Stimulated activated naive B cell treated with anti-CD40 and anti-IgM and Interleukin-4, amounts not matched to agents 10 μg/mL and 1 μg/mL and 100 μg/mL, for 72 hours (primary cell): ENCODE measurements at places on chromosomes 13 and 19.

DNA sequence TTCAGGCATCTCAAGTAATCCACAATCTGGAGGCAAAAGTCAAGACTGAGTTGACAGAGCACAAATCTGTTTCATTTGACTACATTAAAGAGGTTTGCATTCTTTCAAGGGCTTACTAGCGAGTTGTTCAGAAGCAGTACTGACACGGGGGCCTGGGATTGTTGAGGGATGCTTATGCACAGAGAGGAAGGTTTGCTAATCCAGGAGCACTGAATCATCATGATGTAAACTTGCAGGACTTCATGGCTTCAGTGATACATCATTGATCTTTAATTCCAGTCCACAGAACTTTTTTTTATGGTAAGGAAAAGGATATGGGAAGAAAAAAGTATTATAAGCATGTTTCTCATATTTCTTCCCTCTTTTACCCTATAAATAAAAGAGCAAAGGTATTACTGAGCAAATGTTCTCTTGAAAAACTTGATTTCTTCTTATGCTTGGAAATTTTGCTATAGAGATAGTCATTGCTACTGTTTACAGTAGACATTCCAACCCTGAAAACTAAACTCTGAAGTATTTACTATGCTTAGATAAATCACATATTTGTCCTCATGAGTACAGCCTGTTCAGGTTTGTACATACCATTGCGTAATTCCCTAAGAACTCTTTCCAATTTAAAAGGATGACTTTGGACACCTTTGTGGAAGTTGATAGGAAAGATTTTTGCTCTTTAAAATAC is 65.8 kb upstream of the KPNA3 start:
- DNase-seq, result no peak

DNA sequence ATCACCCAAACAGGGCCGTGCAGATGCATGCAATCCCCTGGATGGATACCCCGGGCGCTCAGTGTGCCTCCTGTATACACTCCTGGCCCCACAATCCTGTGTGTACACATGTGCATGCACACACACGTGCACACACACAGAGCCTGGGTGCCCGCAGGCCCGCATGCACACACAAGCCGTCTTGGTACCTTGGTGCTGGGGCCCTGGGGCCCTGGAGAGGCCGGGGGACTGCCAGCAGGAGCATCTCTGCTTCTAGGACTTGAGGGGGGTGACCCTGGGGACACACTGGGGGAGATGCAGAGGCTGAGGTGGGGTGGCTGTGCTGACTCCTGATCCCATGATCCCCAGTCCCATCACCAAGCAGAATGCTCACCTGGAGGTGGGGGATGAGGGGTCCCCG is 15.6 kb upstream of the EPOR start:
- no peak for DNase-seq

GRCh38 chr19:43501661-43502418 is 2.7 kb downstream of the PHLDB3 start:
- no peak for DNase-seq

DNA sequence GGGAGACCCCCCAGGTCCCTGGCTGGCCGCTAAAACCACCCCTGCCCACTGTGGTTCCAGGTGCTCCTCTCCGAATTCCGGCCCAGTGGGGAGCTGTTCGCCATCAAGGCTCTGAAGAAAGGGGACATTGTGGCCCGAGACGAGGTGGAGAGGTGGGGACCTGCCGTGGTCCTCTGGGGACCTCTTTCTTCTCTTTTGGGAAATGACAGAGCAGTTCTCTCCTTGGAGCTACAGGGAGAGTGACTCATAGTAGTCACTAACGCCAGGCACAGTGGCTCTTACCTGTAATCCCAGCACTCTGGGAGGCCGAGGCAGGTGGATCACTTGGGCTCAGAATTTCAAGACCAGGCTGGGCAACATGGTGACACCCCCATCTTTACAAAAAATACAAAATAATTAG is 7.3 kb downstream of the PTGER1 start:
- no peak for DNase-seq

GRCh38 chr13:45768656-45769479 is 66.7 kb downstream of the CBY2 start:
- no peak for DNase-seq

- no peak for DNase-seq
Observed at GRCh38 chr13:32471187-32471922, 43.4 kb upstream of the N4BP2L1 start.

DNA sequence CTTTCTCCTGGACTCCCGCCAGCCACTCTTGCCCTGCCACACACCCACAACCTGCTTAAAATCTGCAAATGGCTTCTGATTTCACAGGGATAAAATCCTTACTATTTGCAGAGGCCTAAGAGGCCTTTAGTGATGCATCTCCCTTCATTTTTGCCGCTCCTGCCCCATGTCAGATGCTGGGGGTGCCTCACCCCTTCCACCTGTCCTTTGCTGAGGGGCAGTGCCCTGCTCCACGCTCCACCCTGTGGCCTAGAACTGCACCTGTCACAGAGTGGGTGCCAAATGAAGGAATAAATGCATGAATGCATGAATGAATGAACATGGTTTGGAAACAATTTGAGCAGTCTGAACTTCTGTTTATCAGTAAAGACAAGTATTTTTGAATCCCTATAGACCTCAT is 34.1 kb upstream of the UQCRFS1 start:
- DNase-seq, result no peak

GRCh38 chr13:99847318-99847750 is 124.2 kb downstream of the ZIC5 start:
- no peak for DNase-seq

GRCh38 chr13:95784161-95784899 is 107.4 kb downstream of the DNAJC3 start:
- no peak for DNase-seq

DNA sequence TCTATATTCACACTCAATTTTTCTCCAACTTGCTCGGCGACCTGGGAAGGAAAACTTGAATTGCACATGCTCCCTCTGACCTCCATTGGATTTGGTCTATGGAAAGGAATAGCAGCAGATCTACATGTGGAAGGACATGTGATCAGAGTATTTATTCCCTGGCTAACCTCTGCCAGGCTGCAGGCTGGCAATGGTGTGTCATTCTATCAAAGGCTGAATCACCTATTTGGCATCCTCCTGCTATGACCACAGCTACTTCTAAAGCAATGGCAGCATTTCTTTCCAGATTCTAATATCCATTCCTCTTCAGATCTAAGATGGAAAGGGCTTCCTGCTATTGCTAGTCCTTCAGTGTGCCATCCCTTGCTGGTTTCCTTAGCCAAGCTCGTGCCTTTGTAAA is 144.3 kb upstream of the FREM2 start:
- no peak for DNase-seq

GRCh38 chr19:20182222-20182785 is 15.3 kb downstream of the ZNF486 start:
- no peak for DNase-seq

DNA sequence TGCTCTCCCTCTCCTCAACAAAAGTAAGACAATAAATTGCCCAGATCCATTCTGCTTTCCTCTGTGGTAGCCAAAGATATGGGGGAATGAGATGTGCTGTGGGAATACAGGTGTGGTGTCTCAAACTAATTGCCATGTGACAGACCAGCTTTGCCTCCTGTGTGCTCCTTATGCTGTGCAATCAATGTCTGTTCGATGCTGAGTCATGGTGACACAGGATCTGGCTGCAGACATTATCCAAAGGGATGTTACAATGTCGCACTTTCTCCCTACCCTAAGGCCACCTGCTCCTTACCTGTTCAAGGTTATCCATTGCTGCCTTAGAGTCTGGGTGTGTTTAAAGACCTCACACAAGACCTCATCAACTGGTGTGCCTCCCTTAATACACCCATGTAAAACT is 32.5 kb downstream of the FGF14 start:
- DNase-seq, result no peak

GRCh38 chr19:21519488-21519887 is 14.1 kb downstream of the ZNF429 start:
- DNase-seq, result no peak

GRCh38 chr19:40139533-40140287 is 49.0 kb upstream of the ZNF780A start:
- DNase-seq, result no peak

GRCh38 chr13:40657307-40657706 is 9.1 kb downstream of the FOXO1 start:
- no peak for DNase-seq
